ENCODE measurements at places on chromosomes 4 and X.

- DNase-seq, result no peak
These were observed 161.2 kb upstream of the AMOT start for GRCh38 chrX:113001836-113002235.

GRCh38 chr4:13355111-13355880 is 128.8 kb downstream of the RAB28 start:
- no peak for DNase-seq

DNA sequence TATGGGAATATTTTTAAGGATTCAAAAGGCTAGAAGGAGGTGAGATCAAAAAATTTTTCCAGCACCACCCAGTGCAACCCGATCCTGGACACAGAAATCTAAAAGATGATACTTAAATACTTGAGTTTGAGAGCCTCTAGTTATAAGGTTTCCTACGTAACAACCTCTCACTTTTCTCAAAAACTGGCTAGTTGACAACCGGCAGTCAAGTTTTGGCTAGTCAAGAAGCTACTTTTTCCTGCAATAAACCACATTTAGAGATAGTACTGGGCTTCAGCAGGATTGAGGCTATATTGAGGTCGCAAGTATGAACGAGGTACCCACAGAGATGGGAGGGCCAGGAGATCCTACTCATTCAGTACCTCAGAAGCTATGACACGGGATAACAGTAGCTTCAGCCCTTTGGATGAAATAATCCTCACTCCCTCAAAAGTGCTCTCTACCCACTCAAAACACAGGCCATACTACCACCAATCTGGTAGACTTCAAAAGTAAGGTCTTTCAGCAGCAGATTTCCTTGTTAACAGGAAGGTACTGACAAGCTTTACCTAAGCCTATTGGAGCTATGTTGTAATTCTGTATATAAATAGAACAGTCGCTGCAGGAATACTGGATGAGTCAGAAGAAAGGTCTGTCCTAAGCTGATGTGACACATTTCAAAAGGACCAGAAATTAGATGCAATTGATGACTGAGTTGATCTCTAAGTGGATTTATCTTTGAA is 1.5 kb upstream of the TSPAN5 start:
- DNase-seq, result no peak

DNA sequence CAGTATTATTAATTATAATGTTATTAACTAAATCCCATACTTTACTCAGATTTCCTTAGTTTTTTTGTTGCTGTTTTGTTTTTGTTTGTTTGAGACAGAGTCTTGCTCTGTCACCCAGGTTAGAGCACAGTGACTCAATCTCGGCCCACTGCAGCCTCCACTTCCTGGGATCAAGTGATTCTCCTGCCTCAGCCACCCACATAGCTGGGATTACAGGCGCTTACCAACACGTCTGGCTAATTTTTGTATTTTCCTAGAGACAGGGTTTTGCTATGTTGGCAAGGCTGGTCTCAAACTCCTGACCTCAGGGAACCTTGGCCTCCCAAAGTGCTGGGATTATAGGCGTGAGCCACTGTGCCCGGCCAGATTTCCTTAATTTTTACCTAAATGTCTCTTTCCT is 72.2 kb downstream of the ANAPC4 start:
- no peak for DNase-seq

DNA sequence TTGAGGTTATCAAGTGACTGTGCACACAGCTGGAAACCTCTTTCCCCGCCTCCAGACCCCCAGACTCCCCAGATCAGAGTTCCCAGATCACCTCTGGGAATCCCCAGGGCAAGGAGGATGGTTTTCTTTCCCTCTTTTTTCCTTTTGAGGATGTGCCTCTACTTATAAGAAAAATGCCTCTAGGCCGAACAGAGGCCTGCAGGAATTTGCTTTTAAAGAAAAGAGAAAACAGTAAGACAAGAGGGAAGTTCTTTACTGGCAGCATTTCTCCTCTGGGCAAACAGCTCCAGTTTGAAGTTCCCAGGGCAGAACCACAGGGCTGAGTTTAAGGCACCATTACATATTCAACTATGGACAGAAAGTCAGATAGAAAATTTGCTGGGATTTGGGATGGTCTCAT is 837.9 kb upstream of the LCORL start:
- no peak for DNase-seq

- DNase-seq, result no peak
These were observed 415.2 kb downstream of the TRIML1 start for GRCh38 chr4:188554413-188554812.

- no peak for DNase-seq
These were observed 121.6 kb downstream of the ATXN3L start for GRCh38 chrX:13198056-13198761.

DNA sequence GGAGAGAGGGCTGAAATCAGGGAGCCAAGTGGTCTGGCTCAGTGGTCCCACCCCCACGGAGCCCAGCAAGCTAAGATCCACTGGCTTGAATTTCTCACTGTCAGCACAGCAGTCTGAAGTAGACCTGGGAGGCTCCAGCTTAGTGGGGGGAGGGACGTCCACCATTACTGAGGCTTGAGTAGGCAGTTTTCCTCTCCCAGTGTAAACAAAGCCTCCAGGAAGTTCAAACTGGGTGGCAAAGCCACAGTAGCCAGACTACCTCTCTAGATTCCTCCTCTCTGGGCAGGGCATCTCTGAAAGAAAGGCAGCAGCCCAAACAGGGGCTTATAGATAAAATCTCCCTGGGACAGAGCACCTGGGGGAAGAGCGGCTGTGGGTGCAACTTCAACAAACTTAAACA is 88.1 kb downstream of the NPFFR2 start:
- DNase-seq, result no peak

DNA sequence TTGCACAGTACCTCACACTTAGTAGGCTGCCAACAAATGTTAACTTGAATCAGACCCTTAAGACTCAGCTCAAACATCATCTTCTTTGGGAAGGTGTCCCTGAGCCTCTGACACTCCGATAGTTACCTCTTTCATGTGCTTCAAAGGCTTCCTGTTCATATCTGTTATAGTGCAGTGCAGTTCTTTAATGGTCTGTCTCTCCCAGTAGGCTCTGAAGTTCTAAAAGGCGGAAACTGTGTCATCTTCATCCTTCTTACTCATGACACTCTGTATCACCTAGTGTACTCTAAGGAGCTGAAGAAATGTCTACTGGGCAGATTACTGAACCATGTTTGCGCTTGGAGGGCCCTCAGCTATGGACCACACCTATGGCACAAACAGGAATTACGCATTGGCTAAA is 2.1 kb upstream of the DIAPH2 start:
- DNase-seq, result no peak

DNA sequence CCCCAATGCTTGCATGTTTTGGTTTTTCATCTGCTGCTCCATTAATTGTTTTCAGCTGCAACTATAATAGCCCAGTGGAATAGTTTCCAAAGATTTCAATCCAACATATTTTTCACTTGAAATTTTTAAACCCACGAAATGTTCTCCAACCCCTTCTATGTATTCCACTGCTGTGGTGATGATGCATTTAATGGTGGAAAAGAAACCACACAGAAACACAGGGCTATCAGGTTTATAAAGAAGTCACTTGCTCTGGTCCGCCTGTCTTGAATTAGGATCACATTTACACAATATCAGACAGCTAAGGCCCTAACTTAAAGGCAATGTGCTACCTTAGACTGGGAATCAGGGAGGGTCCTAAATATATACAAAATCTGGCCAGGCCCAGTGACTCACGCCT is 35.0 kb downstream of the OPHN1 start:
- no peak for DNase-seq

DNA sequence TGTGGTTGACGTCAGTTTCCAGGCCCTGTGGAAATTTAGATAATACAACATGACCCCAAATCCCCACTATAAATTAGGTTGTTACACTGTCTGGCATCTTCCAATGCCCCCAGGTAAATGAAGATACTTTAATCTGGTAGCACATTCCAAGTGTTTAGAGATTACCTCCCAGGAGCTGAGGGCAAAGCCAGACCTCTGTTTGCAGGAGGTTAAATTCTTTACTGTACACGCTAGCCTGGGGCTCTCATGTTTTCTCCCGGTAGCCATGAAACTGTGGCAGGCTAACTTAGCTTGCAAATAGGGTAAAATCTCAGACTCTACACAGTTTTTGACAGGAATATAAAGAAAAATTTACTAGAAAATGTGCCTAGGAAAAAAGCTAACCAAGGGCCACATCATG is 450.0 kb downstream of the PDGFC start:
- no peak for DNase-seq

DNA sequence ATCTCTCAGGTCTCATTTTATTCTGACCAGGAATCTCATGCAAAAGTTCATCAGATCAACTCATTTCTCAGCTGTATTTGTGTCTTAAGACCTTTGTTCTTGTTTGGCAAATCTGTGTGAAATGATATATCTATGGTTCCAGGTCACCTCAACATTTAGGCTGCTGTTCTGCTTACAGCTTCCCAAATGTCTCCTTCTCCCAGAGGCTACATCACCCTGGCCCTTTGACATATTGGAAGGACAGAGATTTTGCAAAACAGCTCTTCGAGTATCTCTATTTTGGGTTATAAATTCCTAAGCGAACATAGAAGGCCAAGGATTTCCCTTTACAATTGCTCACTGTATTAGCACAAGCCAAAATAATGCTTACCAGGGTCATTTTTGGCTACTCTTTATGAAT is 57.5 kb upstream of the GIMD1 start:
- DNase-seq, result no peak

DNA sequence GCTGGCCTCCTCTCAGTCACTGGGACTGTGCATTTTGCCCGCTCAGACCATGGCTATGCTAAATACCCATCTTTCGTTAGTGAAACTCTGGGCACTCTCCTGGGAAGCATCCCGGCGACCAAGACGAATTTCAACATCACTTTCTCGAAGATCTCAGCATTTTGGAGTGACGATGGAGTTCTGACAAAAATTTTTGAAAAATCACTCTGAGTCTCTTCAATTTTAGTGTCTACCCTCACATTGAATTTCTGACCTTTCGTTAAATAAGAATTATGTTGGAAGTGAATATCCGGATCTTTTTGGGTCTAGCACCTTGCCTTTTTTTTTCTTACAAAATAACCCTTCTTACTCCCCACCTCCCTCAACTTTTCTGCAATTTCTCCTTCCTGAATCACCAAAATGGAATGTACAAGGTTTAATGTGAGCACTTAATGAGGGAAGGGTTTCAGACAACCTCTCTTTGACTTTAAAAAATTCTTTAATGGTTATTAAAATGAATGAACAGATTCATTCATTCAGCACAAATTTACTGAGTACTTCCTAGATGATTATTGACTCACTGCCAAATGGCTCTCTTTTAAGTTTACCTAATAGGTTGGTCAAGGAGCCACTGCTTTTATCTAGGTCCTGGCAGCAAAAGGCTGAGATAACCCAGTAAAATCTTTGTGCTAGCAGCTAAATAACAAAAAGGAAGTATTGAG is 746 bp upstream of the AADAT start:
- no peak for DNase-seq

- no peak for DNase-seq
These were observed 47.0 kb downstream of the BEND2 start for GRCh38 chrX:18173494-18174180.

DNA sequence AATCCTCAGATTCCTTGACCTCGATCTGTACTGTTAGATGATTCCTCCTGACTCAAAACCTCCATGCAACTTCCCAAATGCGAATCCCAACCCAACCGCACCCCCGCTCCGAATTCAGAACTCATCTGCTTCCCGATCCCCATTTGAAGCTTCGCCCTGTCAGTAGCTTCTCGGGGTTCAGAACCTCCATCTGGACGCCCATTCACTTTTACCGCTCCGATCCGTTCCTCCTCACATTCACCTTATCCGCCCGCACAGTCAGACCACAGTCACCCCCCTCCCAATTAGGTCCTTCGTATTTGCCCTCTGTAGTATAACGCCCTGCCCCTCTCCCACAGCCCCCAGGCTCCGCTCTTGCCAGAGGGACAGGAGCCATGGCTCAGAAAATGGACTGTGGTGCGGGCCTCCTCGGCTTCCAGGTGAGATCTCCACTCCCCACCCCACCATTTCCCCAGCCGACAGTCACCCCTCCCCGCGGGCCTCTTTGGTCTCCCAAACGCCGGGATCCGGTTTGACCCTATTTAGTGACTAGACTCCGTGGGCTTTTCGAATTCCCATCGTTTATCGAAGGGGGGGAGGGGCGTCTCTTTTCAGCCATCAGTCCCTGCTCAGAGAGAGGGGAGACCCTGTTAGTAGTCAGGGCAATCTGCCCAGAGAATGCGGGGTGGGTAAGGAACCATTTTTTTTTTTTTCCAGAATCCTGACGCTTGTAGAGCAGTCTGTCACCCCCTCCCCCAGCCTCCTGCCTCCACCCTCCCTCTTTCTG is 691 bp downstream of the MAGED1 start:
- DNase-seq, result no peak

All from posterior cingulate gyrus (tissue), 11 donors.